ENCODE measurements at places on chromosomes 4 and X. TPM values are rescaled to one million over a fixed set of nuclear protein-coding genes. Genes with fewer than 3 reads are reported as not detected.

GRCh38 chr4:95204873-95205272, 343.9 kb downstream of the UNC5C start:
- DNase-seq: no peak

The PRRG1 gene
- 6.2 TPM for total RNA-seq

DNA sequence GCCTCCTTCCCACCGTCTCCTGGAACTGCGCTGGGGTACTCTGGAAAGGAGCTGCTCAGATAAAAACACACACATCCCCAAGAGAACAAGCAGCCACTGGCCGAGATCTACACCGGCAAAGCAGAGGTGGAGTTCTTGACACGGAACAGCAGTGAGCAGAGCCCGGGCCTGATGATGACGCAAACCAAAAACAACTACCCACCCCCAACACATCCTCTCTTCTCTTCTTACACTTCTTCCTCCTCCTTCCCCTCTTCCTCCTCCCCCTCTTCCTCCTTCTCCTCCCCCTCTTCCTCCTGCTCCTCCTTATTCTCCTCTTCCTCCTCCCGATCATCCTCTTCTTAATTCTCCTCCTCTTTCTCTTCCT, 4.6 kb downstream of the PNMA5 start:
- DNase-seq: no peak

- DNase-seq: no peak
Observed at GRCh38 chrX:13270360-13270759, 49.5 kb downstream of the ATXN3L start.

GRCh38 chr4:15765391-15765790, 12.7 kb upstream of the CD38 start:
- no peak for DNase-seq

DNA sequence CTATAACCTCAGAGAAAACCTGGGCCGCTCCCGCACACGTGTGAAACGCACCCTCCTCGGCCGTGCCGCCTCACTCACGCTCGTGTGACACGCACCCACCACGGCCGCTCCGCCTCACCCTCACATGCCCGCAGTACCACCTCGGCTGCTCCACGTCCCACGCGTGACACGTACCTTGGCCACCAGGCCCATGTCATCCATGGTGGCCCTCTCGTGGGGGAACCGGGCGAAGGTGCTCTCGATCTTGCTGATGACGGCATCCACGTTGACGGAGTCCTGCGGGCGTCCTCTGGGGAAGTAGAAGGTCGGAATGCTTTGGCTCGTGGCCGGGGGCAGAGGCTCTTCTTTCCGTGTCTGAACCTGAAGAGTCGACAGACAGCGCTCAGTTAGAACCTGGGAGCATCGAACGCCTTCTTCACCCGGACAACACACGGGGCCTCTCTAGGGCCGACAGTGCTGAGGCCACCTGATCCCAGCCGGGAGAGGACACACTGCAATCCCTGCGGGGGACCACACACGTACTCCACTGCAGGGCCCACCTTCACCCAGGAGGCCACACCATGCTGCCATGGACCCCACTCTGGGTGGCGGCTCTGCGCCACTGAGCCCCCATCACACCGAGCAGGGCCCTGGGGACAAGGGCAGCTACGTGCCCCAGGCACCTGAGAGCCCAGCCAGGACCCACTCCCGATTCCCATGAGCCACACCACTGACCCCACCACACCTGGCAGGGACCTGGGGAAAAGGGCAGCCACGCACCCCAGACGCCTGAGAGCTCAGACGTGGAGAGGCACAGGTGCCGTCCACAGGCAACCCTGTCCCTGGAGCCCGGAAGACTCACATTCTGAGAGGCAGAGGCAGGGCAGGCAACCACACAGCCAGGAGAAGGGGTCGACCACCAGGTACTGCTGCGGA, 25.2 kb downstream of the PPP2R3B start:
- DNase-seq: no peak
